NCI-H748 treated with DMSO at 0.1 percent for 48 hours (cell line): ENCODE measurements at places on chromosomes 1 and 21.

- DNase-seq: no peak
These were observed 16.7 kb upstream of the SPATA6 start for GRCh38 chr1:48488721-48489120.

GRCh38 chr1:64072089-64072793 lies 131.2 kb upstream of the UBE2U start:
- no peak for DNase-seq

DNA sequence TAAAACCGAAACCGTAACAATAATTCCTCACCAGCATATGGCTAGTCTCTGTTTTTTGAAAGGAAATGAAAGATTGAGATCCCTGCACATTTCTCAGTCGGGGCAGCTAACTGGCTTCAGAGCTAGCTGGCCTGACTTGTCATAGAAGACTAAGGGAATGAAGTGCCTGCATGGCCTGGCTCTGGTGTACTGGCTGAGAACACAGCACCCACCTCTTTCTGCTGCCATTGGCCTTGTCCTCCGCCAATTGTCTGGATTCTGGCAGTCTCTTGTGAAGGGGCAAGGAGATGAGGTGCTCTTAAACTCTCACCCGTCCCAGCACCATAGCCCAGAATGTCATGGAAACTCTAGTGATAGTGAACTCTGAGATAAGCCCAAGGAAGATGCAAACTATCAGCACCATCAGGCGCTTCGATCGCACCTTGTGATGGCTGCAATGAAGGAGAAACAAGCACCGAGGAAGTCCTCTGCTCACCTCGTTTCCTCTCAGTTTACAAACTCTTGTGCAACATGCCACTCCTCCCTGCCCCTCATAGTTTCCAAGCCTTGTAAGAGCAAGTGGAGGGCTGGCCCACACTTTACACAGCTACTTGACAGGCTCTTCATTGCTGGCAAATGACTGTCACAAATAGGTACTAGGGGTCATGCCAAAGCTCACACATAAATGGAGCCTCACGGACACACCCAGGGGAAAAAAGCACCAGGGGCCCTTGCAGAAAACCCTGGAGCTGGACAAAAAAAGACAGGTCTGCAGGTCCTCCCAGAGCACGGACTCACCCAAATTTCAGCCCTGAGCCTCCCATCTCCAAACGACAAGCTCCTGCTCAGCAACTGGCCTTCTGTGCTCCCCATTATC lies 16.4 kb downstream of the INPP5B start:
- no peak for DNase-seq

DNA sequence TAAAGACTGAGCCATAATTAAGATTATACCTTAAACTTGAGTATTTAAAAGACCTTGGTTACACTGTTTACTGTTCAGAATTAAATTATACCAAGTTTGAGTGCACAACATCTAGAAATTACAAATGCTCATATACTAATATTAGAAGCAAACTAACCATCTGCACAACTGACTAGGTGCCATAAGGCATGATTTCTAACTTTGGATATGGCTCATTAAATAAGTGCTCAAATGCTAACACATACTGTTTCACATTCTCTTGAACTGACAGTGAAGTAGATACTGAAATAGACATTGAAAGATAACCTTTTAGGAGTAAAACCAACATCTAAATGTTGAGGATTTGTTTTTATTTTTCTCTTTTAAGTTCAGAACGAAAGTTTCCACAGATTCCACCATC lies 74.1 kb downstream of the PRKAA2 start:
- no peak for DNase-seq

DNA sequence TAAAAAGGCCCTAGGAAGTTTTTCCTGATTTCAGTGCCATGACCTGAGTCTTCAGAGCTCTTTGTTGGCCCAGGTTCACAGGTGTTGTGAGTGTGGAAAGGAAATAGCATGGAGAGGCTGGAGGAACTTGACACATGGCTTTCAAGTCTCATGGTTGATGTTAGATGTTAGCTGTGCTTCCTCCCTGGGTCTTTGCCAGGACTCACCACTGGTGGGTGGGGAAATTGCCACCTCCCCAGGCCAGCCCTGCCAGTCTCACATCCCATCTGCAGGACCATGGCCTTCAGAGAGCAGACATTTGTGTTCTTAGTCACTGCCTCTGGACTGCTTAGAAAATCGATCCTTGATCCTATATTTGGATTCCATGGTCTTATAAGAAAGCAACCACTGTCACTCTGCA lies 383.2 kb downstream of the DISC1 start:
- DNase-seq: no peak
